Fibroblast of skin of back (primary cell): ENCODE measurements at places on chromosomes 2 and 18.

DNA sequence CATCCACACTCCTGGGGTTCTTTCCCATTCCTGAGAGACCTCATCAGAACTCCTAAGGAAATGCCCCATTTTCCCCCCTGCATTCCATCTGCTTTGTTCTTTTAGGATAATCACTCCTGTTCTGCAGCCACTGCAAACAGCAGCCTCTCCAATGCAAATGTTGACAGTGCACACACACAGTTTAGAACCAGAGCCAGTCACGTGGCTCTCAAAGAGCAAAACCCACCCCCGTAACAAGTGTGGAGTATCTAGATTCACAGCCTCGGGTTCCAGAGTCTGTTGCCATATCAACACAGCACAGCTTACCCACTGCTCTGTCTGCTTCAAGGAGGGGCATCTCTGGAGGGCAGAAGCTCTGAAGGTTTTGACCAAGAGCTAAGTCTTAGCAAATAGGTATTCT is 180.0 kb downstream of the NAPG start:
- no peak for DNase-seq

DNA sequence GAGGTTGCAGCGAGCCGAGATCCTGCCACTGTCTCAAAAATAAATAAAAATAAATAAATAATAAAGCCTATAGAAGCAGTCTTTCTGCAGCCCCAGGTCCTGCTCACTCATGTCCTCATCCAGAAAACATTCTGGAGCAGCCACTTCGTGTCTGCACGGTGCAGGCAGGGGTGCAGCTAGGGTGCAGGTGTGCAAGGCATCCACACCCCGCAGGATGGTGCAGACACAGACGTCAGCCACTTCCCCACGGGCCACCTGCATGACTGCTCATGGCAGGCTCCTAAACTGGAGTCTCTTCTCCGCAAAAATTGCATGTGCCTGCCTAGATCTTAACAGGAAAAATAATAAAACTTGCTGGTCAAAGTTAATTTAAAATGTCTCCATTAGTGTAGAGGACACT is 80.2 kb upstream of the SNTG2 start:
- no peak for DNase-seq

DNA sequence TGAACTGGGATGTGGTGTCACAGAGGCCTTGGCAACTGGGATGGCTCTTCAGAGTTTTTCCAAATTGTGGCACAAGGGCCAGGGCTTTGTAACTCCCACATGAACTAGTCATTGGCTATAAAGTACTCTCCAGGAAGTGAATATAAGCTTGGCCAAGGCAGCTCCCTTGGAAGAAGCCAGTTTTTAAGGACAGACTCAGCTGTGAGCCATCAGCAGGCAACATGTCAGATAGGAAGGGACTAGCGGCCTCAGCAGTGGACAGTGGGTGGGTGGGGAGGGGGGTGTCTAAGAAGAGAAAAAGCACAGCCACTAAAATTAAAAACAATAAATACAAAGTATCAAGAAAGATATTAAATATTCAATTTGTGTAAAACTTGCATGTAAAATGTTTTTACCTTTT is 691.1 kb upstream of the PIK3C3 start:
- no peak for DNase-seq

- DNase-seq: no peak
Measured at GRCh38 chr2:71281950-71282349, 49.6 kb upstream of the ZNF638 start.

DNA sequence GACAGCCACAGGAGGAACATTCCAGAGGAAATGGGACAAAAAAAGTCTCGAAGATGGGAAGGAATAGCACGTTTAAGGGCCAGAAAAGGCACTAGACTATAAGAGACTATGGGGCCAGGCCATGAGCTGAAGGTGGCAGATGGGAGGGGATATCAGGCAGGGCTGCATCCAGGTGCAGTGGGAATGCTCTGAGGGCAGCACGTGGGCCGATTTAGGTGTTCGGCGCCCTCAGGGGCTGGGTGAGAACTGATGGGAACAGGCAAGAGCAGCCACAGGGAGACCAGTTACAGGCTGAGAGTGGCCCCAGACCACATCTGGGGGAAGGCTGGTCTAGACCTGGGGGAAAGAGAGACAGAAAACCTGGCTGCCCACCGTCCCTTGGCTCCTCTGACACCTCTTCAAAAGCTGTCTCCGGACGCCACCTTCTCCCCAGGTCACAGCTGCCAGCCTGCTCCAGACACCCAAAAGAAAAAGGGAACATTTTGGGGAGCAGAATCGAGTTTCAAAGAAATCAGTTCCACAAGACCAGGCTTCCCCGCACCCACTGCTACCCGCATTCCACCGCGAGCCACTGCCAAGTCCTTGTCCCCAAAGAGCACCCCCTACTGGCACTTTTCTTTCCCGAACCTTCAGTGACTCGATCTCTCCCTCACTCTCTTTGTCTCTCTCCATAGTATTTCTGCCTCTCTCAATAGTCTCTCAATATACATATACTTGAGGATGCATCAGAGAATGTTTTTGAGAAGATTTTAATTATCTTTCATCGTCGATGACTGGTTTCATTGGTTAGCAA is 190.1 kb upstream of the AGAP1 start:
- DNase-seq: no peak

DNA sequence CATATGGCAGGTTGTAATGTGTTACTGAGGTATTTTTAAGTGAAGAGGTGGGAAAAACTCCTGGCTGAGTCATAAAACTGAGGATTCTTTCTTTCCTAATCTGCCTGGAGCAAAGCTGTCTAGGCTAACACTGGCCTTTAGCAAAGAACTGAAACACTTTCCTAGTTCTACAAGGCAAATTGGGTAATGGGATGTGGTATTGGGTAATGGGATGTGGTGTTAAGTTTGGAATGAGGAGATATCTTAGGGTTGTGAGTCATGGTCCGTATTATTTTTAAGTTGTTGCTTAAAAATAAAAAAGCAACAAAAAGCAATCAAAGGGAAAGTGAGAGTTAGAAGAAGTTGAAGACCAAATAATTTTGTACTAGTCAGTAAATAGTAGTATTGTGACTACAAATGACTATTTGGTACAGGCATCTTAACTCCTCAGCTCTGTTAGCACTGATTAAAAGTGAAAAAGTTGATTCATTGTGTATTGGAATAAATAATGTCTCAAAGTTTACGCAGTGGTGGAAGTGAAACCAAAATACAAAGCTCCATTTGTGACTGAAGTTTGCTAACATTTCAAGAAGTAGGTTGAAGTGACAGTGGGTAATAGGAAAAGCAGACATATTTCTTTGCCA is 216.8 kb downstream of the CAMKMT start:
- DNase-seq: peak; percentile 12

DNA sequence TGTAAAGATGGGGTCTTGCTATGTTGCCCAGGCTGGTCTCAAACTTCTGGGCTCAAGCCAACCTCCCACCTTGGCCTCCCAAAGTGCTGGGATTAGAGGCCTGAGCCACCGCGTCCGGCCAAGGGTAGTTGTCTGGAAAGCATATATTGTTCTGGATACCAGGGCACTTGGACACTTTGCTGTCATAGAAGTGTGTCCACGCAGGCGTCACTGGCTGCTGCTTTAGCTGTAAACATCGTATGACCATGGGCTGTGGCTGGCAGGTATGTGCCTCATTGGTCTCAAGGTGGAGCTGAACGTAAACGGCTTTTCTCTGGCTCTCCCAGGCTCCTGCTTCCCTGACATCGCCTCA is 3.2 kb upstream of the GPR35 start:
- DNase-seq: no peak

DNA sequence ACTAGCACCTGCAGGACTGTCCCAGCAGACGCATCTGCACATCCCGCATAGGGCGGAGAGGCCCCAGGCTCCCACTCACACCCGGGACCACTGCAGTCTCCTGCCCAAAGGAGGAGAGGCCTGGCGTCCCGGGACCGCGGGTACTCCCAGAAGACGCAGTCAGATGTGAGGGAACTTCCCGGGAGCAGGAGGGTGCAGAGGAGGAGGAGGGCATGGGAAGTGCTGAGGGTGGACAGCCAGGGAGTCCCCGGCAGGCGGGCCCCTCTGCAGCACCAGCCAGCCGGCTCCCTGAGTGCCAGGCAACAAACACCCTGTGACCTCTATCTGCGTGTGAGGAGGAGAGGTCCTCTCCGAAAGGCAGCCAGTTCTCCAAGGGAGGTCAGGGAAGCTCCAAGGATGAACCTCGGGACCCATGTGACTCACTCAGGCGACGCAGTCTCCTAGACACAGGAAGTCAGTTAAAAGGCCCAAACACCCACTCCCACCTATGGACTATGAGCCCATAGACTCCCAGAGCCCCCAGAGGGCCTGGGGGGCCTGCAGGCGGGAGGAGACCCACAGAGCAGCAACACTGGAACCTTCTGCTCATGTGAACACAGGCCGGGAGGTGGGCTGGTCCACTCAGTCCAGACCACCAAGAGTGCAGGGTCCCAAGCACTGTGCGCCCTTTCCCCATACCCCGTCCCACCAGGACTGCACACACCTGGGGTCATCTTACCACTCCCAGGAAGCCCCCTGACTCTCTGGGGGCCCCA is 4.2 kb downstream of the PXDN start:
- peak; percentile 75 for DNase-seq

DNA sequence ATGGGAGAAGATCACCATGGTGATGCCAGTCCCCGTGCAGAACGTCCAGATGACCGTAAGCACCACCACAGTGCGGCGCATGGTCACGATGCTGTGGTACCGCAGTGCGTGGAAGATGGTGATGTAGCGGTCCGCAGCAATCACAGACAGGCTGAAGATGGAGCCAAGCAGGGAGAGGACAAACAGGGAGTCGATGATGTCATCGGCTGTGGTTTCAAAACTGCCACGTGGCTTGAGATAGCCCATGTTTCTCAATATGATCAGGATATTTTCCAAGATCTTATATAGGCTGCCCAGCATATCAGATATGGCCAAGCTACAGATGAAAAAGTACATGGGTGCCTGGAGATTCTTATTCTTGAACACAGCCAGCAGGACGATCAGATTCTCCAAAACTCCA is 30.3 kb downstream of the MC2R start:
- DNase-seq: no peak

- DNase-seq: no peak
Measured at GRCh38 chr2:190551928-190552327, 17.4 kb upstream of the NEMP2 start.

DNA sequence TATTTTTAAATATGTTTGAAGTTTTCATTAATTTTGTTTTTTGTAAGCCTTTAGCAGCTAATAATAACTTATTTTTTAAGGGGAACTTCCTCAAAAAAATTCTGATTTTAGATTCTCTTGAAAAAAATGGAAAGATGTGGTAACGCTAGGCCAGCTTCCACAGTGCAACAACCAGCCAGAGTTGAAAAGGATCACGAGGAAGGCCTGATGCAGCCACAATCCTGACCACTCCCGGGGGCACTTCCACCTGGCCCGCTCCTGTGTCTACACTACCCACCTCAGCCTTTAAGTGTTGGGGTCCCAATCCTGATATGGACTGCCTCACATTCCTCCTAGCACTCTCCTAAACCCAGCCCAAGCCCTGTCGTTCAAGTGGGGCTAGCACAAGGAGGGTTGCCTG is 101.1 kb downstream of the TMEM17 start:
- DNase-seq: no peak
